ENCODE measurements at places on chromosomes 7 and 10.

DNA sequence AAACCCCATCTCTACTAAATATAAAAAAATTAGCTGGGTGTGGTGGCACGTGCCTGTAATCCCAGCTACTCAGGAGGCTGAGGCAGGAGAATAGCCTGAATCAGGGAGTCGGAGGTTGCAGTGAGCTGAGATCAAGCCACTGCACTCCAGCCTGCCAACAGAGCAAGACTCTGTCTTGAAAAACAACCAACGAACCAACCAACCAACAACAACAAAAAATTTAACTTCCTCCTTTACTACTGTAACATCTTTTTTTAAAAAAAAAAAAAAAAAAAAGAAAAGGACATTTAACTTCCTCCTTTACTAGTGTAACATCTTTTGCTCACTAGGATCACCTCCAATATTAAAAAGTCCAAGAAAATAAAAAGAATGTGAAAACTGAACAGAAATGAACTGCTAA, 92.3 kb upstream of the TMEM168 start:
- DNase-seq, result no peak

- no peak for DNase-seq
Observed at GRCh38 chr7:140518370-140519006, 39.2 kb upstream of the MKRN1 start.

DNA sequence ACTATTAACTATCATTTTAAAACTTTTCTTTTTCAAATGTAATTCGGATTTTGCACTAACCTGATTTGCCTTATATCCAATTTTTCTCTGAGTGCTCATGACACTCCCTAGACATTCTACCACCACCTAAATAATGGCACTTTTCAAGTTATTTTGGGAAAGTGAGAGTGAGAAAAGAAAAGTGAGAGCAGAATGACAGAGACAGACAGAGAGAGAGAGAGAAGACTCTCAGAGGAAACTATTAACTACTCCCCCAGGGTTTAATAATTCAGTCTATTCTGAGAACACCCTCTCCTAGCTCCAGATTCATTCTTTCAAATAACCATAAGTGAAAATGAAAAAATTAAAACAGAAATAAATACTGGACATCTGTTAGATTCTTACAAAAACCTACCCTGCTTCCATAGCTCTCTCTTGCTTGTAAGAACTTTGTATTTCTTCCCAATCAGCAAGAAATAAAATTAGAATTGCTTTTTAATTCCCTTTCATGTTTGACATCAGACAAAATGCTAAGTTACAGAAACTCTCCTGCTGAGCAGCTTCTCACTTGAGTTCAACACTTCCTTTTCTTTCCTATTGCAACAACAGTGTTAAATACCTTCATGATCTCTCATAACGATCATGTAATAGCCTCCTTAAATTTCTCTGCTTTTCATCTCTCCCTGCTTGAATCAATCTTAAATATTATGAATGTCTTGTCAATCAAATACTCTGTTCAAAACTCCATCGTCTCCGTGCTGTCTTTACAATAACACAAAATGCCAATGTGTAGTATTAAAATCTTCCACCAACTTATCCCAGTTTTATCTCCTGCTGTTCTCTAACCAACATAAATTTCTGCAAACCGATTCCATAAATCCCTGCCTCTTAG, 191.7 kb downstream of the SEMA3E start:
- DNase-seq, result no peak

DNA sequence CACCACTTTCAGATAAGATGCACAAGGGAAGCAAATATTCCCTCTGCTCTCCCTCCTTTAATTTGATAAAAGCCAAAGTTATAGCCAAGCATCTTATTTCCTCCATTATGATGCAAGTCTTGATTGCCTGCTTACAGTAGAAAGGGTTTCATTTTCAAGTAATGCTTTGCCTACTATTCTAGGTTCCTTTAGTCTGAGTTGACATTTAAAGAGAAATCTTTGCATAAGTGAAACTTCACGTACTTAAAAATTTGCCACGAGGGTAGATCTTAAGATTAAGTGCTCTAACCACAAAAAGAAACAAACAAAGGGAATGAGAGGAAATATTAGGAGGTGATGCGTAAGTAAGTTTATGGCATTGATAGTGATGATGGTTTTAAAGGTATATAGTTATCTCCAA, 78.1 kb upstream of the VWDE start:
- no peak for DNase-seq

GRCh38 chr10:1050554-1050953, 1.6 kb upstream of the IDI1 start:
- no peak for DNase-seq

- no peak for DNase-seq
Observed at GRCh38 chr10:80163741-80164341, 31.3 kb downstream of the PLAC9 start.

GRCh38 chr10:123911866-123912265, 20.3 kb upstream of the CPXM2 start:
- no peak for DNase-seq

All from stimulated activated CD4-positive, alpha-beta T cell treated with anti-CD3 and anti-CD28 coated beads, Interleukin-1b, Interleukin-23, amount 100 ng/mL, for 1 hour (primary cell).